Right lobe of liver (tissue), 6 donors: ENCODE measurements at places on chromosomes 5 and 9. TPM values are rescaled to one million over a fixed set of nuclear protein-coding genes. Genes with fewer than 3 reads are reported as not detected.

- no peak for DNase-seq
Measured at GRCh38 chr9:128056887-128057723, 10.0 kb downstream of the NAIF1 start.

DBH gene
- 4.7 TPM for total RNA-seq

GRCh38 chr5:109218818-109219217 lies 191.0 kb downstream of the PJA2 start:
- DNase-seq: no peak

PCDHGC4 gene
- 0.20 TPM for total RNA-seq

PLAC8L1 gene
- not detected for total RNA-seq

FAT2 gene
- total RNA-seq: not detected

DNA sequence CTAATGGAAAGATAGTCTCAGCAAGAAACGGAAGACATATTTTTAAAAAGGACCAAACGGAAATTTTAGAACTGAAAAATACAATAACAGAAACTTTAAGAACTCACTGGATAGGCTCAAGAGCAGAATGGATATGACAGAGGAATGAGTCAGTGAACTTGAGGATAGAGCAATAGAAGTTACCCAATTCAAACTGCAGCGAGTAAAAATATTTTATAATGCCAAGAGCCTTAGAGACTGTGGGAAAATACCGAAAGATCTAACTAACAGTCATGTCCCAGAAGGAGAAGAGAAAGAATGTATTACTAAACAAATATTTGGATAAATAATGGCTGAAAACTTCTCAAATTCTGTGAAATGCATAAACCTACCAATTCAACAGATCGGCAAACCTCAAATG lies 40.8 kb downstream of the ADAMTS2 start:
- no peak for DNase-seq

DNA sequence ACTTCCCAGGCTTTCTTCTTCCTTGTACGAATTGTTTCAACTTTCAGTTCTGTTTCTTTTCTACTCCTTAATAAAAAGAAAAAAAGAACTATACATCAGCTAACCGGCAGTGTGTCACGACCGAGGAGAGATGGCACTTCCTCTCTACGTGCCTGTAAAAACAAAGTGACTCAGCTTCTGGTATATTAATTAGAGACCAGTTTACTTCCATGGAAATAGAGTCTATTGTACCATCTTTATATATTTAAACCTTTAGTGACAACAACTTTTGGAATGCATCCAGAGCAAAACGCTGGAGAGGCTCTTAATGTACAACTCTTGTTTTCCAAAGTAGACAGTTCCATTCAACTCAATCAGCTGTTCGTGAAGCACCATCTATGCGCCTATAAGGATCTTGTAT lies 94.5 kb upstream of the LIFR start:
- DNase-seq: no peak

PLCXD3 gene
- total RNA-seq: 0.86 TPM

- DNase-seq: no peak
Measured at GRCh38 chr9:17236147-17236546, 101.3 kb downstream of the CNTLN start.

TAF11L10 gene
- not detected for total RNA-seq

FRRS1L gene
- not detected for total RNA-seq

GRCh38 chr5:137997726-137998213 lies 35.1 kb downstream of the FAM13B start:
- no peak for DNase-seq

- DNase-seq: no peak
Measured at GRCh38 chr9:70205366-70206020, 53.3 kb upstream of the SMC5 start.

- DNase-seq: no peak
Measured at GRCh38 chr9:135858491-135859185, 48.7 kb downstream of the CAMSAP1 start.

ARHGEF28 gene
- total RNA-seq: 6.4 TPM

DNA sequence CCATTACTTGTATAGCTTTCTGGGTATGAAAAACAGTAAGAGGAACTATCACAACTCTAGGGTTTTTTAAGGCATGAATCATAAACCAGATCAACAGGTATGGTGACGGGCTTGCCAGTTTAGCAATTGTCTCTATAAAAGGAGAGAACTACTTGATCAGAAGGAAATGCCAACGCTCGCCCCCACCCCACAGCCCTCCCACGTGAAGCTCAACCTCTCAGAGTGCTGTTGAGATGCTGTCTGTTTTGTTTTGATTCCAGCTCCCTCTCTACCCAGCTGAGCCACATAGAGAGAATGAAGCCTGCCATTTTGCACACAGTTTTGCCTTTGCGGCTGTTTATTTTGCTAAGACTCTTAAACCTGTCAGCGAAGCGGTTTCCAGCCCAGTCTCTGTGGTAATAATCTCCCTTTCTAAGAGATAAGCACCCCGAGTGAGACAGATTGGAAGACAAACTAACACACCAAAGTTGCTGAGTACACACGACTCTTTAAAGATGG lies 257.9 kb upstream of the ANKRD55 start:
- no peak for DNase-seq

FAXDC2 gene
- total RNA-seq: 98.1 TPM

- no peak for DNase-seq
Measured at GRCh38 chr5:77718934-77719610, 57.1 kb downstream of the TBCA start.

- DNase-seq: no peak
Measured at GRCh38 chr9:79257228-79257781, 314.5 kb upstream of the TLE4 start.

- DNase-seq: no peak
Measured at GRCh38 chr9:81397481-81398381, 291.6 kb downstream of the TLE1 start.

PAEP gene
- not detected for total RNA-seq

GCNT4 gene
- 0.68 TPM for total RNA-seq

GRCh38 chr9:125829743-125830142 lies 82.6 kb downstream of the PBX3 start:
- DNase-seq: peak; percentile 43

DNA sequence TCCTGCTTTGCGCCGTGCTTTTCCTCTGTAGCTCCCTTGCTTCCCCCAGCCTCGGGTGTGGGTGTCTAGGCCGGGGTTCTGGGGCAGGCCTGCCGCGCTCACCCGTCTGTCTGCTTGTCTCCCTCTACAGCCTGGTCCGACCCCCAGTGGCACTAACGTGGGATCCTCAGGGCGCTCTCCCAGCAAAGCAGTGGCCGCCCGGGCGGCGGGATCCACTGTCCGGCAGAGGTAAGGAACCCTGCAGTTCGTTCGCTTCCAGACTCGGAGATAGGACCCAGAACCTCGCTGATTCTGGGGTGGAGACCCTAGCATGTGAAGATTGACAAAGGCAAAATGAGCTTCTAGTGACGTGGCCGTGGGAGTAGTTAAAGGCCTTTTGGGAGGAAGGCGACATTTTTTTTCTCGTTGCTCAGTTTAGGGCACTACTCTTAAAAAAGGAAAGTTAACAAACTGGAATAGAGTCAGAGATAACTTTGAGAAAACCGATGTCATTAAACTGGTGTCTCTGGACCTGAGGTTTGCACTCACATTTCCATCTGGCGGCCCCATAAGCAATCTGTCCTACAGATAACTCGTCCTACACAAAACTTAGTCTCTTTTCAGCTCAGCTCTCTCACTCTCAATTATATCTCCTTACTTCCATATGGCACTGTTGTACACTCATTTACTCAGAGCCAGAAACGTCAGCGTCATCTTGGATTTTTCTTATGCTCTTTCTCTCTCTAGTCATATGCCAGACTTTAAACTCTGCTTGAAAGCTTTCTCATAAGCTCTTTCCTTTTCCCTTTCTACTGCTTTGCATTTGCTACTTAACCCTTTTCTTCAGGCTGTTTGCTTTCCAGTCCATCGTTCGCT lies 561 bp downstream of the SEC61B start:
- DNase-seq: no peak

GRCh38 chr5:135255461-135256178 lies 143.4 kb downstream of the MACROH2A1 start:
- DNase-seq: no peak

GRCh38 chr5:14107536-14107935 lies 35.6 kb upstream of the TRIO start:
- no peak for DNase-seq

DNA sequence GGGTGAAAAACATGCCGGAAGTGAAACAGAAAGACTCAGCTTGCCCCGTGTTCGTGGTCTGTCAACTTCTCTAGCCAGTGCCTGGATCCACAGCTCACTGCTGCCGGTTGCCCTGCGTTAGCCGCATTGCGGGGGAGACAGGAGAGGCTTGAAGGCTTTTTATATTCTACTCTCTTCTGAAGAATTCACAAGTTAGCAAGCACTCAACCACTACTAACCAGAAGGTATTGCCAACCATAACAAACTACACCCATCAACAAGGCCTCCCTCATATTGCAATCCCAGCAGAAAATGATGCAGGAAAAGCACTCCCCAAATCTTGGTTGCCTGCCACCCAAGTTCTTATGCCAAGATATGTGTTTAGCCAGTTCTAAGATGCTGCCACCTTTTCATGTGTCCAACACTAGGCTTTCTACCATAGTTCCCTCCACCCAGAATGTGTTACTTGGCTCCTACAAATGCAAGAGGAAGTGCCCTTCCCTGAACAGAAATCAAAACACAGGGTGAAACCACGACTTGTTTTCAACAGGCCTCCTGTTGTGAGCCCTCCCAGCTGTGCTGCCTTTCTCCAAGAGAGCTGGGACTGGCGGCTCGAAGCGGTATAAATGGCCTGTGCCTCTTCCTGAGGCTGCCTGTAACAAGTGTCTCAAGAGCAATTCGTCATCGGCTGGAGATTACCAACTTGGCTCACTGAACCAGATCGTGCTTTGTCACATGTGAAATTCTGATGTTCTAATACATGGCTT lies 129.0 kb downstream of the SNX18 start:
- peak; percentile 71 for DNase-seq

- DNase-seq: no peak
Measured at GRCh38 chr9:127505396-127506116, 54.2 kb downstream of the LRSAM1 start.

IFNK gene
- not detected for total RNA-seq

DNA sequence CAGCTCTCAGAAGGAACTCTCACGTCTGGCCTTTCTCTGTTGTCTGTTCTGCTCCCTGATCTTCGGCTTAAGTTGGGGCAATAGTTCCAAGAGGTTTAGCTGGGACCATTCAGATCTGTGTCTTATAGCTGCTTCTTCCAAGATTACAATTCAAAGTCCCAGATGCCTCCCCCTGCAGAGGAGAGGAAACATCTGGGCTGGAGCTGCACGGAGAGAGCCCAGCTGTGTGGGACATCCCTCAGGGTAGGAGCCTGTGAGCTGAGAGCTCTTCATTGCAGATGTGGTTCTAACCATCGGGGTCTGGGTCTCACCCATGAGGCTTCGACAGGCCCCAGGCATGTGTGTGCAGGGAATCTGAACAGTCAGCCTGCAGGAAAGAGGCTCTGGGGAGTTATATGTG lies 9.0 kb upstream of the PHF19 start:
- no peak for DNase-seq

DNA sequence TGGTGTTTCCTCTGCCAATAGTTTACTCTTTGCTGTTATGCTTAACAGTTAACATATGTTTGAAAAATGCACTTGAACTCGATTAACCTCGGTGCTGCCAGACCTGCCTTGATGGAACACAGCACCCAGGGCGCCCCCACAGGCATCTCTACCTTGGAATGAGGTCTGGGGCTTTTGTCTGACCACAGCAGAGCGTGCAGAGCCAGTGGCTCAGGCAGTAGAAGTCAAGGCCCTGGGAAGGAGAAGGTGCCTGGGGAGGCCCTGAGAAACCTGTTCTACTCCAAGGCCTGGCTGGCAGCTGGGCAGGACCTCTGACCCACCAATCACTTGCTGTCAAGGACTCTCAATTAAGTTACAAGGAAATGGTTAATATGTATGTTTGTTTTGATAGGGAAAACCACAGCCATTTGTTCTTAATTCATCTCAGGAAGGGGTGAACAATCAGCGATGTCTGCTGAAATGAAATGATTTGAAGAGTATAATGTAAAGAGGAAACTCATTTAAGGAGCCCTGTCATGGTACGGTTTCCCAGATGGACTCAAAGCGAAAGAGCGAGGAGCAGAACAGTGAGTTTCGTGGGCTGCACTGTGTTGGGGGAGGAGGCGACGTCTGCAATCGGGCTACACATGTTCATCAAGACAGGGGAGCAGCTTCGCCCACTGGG lies 21.9 kb downstream of the MACROH2A1 start:
- DNase-seq: no peak

DNA sequence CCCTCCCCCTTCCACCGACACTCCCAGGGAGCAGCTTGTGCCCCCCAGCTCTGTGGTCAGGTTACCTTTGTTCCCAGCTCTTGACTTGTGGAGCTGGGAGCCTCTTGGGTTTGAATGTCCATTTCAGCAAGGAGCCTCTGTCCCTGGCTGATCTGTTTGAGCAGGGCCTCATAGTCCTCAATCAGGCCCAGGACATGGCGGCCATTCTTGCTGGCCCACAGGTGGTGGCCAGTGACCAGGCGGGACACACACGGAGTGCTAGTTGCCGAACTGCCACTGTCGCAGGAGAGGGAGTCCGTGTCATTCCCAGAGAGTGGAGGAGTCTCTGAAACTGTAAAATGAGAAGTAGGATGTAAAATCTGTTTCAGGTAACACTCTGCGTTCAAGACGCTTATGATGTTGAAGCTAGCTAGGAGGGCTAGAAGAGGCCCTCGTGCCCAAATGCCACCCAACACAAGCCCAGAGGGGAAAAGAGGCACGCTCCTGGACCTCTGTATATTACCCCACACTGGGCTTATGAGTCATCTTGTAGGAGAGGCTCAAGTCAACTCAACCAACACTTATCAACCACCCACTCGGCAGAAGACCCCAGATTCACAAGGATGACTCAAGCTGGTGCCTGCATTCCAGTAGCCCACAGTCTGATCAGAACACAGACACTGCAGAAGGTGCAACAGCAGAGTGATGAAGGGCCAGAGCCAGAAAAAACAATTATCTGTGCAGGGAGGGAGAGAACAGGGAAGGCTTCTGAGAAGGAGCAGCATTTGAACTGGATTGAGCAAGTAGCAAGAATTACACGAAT lies 177.0 kb downstream of the CDK5RAP2 start:
- DNase-seq: no peak

DNM1 gene
- total RNA-seq: 1.8 TPM

PPP3R2 gene
- not detected for total RNA-seq

- peak; percentile 100 for DNase-seq
Measured at GRCh38 chr5:81751009-81751835, at the start of gene SSBP2. Gene SSBP2 (minus strand): TSS chr5:81751097. CDS start chr5:81751042, 55 bp downstream.

- DNase-seq: no peak
Measured at GRCh38 chr5:103110403-103110802, 9.5 kb downstream of the GIN1 start.

LHX3 gene
- total RNA-seq: not detected

PCDHB4 gene
- total RNA-seq: 0.29 TPM

DNA sequence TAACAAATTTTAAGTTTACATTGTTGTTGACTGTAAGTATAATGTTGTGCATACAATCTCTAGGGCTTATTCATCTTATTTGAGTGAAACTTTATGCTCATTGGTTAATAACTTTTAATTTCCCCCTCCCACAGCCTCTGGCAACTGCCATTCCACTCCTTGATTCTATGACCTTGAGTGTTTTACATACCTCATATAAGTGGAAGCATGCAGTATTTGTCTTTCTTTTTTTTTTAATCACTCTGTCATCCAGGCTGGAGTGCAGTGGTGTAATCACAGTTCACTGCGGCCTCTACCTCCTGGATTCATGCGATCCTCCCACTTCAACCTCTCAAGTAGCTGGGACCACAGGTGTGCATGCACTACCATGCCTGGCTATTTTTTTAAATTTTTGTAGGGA lies 83.9 kb downstream of the KCTD16 start:
- DNase-seq: no peak

PTGES gene
- not detected for total RNA-seq
